Thymus (tissue), 14 donors: ENCODE measurements at places on chromosomes 2 and 18. TPM values are rescaled to one million over a fixed set of nuclear protein-coding genes. Genes with fewer than 3 reads are reported as not detected.

- no peak for DNase-seq
Measured at GRCh38 chr18:11578799-11579198, 30.6 kb upstream of the SLC35G4 start.

DNA sequence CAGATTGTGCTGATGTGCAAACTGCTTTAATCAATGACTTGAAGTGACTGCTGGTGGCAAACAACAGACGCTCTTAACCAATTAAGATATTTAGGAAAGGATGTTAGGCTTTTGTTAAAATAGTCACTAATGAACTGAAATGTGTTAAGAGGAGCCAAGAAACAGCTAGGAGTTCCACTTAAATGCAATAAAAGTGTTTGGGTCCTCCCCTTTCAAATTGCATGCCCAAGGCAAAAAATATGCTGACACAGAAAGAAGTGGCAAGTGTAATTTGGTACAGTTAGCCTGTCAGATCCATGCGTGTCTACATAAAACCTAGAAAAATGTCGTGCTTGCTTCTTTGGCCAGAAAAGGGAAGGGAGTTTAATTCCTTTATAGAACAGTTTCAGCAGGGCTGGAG is 61.9 kb downstream of the XRCC5 start:
- no peak for DNase-seq

- DNase-seq, result no peak
Measured at GRCh38 chr2:53314718-53315117, 452.9 kb upstream of the CHAC2 start.

GRCh38 chr18:23916338-23916737 is 98.2 kb upstream of the TTC39C start:
- DNase-seq, result no peak

DNA sequence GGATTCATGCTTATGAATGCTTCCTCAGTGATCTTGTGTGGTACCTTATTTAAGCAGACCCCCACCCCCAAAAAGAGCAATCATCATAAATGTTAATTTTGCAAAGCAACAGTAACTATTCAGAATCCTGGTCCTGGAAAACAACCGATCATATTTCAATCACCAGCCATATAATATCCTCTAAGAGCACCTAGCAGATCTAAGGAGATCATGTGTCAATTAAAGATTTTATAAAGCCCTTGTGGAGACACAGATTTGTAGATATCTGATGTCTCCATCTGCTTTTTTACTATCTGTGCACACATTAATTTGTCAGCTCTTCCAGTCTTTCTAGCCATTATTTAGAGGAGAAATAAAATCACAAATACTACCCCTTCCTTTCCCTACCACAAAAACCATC is 423.7 kb downstream of the TGIF1 start:
- no peak for DNase-seq

DNA sequence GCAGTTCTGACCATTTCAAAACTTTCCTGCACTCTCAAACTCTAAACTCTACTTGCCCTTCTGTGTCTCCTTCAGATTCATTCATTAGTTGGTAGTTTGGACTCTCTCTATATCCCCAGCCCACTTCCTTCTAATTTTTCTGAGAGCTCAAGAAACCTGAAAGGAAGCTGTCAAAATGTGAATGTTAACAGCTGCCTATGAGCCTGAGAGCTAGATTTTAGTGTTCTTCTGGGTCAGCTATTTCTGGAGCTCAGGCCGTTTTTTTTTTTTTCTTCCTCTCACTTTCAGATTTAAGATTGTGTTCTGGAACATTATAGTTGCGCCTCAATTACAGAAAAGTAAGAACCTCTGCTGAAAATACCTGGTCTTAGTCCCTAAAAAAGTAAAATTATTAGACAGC is 73.1 kb downstream of the RTN4 start:
- no peak for DNase-seq

- no peak for DNase-seq
Measured at GRCh38 chr18:33014060-33014796, 241.4 kb upstream of the KLHL14 start.

DNA sequence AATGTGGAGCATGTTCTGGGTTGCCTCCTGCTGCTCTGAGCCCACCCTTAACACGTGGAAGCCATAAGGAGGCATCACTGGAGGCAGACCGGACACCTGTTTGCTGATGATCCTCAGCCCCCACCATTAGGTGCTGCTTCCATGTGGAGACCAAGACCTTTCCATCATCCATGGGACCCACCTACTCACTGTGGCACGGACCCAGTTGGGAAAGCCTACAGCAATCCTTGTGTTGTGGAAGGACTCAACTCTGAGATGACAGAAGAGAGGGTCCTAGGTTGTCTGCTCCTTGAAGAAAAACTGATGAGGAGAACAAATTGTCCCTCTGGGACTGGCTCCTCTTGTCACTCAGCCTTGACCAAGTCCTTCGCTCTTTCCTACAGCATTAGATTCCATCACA is 86.5 kb upstream of the RAB12 start:
- DNase-seq, result no peak

GRCh38 chr2:54579682-54580620 is 123.8 kb downstream of the SPTBN1 start:
- DNase-seq, result no peak

DNA sequence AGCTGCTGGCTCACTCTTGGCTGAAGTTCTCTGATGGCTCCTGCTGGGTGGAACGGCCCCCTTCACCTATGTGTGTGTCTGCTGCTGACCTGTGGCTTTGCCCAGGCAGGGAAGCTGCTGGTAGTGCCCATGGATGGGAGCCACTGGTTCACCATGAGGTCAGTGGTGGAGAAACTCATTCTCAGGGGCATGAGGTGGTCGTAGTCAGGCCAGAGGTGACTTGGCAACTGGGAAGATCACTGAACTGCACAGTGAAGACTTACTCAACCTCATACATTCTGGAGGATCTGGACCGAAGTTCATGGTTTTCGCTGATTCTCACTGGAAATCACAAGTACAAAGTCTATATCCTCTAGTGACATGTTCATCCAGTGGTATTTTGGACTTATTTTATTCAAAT is 13.9 kb upstream of the UGT1A8 start:
- DNase-seq, result no peak

GRCh38 chr2:107001964-107002696 is 116.2 kb upstream of the ST6GAL2 start:
- DNase-seq, result no peak

- no peak for DNase-seq
Measured at GRCh38 chr2:120323807-120324399, 22.0 kb upstream of the INHBB start.

- no peak for DNase-seq
Measured at GRCh38 chr2:142188562-142188961, 57.7 kb upstream of the LRP1B start.

DNA sequence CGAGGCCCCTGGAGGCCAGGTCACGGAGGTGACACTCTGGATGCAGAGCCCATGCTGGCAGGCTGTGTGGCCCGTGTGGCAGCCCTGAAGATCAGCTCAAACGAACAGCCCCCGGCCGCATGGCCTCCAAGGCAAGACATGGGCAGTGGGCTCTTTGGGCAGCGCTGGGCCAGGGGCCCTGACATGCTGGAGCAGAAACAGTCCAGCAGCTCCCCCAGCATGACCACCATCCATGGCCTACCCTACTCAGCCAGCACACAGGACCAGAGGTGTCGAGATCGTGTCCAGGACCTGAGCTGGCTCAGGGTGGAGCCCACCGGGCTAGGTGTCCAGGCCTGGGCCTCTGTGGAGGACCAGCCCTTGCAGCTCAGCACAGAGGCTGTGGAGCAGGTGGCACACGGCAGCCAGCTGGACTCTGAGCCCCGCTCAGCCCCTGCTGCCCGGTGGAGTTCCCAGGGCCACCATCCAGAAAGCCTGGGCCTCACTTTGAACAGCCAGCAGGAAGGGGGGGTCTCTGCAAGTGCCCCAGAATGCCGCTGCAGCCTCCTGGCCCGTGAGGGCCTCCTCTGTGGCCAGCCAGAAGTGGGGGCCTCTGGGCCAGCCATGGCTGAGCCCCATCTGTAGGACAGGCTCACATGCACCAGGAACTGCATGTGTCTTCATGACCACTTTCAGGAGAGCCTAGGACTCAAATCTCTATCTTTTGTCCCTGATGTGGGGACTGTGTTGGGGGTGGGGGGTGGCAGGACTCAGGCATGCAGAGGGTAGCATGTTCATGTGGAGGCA is 8.9 kb downstream of the AMER3 start:
- DNase-seq, result no peak

DNA sequence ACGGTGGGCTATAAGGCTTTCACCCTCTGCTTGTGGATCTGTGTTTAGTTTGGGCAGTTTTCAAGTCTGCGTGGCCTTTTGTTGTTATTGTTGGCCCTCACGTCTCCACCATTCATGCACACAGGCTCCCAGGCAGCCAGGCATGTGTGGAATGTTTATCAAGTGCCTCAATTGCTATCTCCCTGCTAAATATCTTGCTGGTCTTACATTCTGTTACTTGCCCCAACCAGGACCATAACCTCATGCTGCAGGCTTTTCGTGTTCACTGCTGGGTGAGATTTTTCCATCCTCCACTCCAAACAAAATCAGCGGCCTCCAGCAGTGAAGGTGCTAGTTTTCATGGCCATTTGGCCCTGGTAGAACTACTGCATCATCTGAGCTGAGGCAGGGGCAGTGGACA is 63.0 kb upstream of the DSC1 start:
- no peak for DNase-seq

GRCh38 chr2:208948073-208948472 is 475.8 kb upstream of the MAP2 start:
- no peak for DNase-seq

DNA sequence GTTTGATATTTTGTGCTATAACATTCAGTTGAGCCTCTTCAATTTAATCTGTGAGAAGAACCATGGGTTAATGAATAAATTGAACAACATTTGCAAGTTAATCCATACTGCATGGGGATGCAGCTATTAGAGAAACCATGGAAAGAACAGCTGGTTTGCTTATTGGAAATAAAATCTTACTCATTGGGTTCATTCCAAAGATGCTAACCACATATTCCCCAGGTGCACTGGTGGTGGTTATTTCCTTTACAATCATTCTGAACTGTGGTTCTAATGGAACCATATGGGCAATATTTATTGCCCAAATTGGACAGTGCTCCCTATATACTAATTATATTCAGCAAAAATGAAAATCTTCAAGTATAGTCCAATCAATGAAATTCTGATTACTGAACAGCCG is 1200.4 kb upstream of the CDH2 start:
- no peak for DNase-seq

DNA sequence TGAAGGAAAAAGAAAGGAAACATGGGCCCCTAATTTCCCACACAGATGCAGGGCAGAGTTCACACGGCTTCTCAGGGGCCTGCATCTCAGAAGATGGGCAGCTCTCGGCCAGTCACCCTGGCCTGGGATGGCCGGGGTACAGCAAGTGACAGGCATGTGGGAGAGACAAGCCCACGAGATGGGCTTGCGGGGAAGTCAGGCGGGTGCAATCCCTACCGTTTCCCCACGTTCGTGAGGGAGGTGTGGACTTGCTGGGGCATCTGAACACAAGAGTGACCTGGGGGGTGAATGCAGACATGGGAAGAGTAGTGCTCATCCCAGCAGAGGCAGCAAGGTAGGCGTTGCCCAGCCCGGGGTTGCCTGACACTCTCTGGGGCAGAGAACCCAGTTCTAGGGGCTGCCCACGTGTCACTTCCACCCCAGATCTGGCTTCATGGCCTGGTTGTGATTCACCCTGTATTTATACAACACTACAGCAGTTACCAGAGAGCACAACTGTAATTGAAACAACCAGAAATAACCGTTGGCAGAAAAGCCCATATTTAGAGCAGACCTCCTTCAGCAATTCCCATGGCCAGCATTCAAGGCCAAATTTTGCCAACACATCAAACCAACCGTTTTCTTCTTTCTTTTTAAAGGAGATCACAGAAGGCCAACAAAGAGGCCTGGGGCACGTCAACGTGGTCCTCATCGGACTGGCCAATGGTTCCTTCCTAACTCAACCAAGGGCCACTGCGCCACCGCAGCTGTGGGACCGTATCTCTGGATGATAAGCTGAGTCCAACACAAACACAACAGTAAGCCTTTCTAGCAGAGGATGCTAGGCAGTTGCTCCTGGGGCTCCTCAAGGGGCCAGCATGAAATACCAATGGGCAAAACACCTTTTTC is 58.4 kb downstream of the PARD6G start:
- no peak for DNase-seq

The POU3F3 gene
- polyA plus RNA-seq, result 0.82 TPM

The ACP1 gene
- polyA plus RNA-seq, result 108 TPM

The SPHKAP gene
- 0.55 TPM for polyA plus RNA-seq

The CD302 gene
- 13.7 TPM for polyA plus RNA-seq

The AQP4 gene
- polyA plus RNA-seq, result 0.27 TPM

The PNPT1 gene
- 17.5 TPM for polyA plus RNA-seq

The MORN2 gene
- polyA plus RNA-seq, result 26.8 TPM

The ARHGAP15 gene
- 55.8 TPM for polyA plus RNA-seq

The ZNF892 gene
- 0.39 TPM for polyA plus RNA-seq
